Lung microvascular endothelial cell (primary cell): ENCODE measurements at places on chromosomes 5 and 9. TPM values are rescaled to one million over a fixed set of nuclear protein-coding genes. Genes with fewer than 3 reads are reported as not detected.

- DNase-seq = no peak
Observed at GRCh38 chr5:153991168-153991567, 47.5 kb downstream of the FAM114A2 start.

- no peak for DNase-seq
Observed at GRCh38 chr9:103872811-103873210, 221.3 kb upstream of the SMC2 start.

DNA sequence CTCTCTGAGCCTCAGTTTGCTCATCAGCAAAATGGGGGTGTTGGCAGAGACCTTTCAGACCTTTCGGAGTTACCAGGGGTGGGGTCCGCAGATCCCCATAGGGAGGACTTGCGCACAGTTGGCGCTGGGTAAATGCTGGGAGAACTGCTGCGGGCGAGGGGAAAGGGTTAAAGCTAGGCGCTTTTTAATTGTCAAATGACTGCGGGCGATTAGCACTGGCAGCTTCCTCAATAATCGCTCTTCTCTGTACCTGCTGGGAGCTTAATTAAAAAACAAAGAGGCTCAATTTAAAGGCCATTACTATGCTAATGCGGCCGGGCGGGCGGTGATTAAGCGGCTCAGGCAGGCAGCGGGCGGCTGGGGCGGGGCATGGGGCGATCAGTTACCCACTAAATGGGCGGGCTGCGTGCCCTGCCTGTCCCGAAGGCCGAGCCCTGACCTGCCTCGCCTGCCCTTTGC, 63.0 kb downstream of the LMX1B start:
- no peak for DNase-seq

DNA sequence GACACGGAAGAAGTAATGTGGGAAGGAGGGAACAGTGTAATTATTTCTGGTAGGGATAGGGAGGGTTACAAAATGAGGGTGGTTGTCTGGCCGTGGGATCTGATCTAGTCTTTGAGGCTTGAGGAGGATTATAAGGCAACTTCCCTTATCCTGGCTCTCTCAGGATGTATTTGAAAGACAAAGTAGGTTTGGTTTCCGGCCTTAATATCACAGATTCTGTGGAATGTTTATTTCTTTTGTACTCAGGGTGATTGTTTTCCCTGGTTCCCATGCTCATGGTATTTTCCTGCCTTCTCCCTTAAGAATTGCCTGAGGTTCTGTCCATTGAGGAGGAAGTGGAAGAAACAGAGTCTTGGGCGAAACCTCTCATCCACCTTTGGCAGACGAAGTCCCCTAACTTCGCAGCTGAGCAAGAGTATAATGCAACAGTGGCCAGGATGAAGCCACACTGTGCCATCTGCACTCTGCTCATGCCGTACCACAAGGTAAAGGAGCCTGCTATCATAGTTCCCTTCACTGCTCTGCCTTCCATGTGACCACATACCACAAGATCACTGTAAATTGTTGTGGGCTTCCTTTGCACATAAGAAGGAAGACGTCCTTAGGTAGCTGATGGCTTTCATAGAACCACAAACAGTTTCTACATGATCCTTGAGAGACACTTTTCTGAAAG, 253.8 kb downstream of the KDM4C start:
- no peak for DNase-seq

DNA sequence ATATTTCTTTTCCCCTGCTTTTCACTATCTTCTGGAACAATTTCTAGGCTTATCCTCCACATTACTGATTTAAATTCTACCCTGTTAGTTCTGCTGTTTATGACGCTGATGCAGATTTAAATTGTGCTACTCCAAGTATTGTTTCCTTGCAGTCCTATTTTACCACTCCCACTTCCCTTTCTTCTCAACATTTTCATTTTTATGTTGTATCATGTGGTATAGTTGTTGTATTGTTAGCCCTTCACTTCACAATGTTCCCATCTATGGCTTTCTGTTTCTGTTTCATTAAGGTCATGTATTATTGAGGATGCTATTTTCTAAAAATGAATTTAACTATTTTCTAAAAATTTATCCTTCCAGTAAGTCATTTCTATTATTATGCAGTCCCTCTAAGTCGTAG, 254.4 kb downstream of the NDUFS4 start:
- DNase-seq = no peak

DNA sequence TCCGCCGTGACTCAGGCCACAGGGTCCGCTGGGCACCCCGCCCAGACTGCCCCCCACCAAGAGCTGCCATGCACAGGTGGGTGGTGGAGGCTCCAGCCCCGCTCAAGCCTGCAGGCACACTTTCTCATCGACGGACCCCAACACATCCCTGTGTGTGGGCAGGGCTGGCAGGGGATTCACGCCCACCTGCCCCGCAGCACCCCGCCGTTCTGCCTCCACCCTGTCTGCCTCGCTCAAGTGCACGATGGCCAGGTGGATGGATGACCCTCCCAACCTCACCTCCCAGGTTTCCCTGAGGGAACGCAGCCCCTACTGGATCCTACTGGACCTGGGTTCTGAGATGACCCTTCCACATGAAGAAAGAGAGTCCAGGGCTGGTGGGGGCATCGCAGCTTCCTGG, 26.1 kb upstream of the FCN1 start:
- DNase-seq = no peak

The MRPL41 gene
- total RNA-seq = 48.4 and 72.4 TPM in 2 replicates

DNA sequence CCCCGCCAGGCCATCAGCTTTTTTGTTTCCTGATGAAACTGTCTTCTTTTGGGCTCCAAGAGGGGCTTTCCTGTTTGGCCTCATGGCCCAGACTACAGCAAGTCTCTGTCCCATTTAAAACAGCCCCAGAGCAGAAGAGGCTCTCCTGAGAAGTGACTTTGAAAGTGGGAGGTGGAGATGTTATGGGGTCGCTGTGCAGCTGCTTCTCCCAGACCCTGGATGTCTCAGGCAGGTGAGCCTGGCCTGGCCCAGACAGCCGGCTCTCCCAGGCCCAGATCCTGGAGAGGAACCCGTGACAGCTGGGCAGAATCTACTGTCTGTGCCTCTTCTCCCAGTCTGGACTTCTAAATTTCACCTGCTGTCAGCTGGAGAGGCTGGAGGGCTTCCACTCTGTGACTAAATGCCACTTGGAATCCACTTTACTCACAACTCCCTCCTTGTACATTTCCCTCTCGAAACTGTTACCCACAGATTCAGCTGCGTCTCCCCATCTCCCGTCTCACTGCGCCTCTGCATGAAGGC, 20.6 kb downstream of the FAM78A start:
- DNase-seq = no peak

GRCh38 chr5:88964831-88965230, 81.8 kb upstream of the MEF2C start:
- DNase-seq = no peak

DNA sequence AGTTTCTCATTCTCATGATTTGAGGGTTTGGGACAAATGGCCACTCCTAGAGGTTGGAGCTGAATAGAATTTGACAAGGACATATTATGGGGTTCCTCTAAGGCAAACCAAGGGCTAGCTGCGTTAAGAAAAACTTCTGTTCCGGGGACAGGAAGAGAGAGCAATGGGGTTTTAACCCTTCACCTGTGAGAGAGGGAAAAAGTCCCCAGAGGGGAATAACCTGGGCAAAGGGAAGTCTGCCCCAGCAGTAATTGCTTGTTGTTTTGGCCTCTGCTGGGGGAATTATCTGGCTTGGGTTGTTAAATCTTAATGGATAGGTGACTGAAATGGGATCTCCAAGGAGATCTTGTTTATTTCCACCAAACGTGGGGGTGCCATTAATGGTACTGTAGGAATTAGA, 110.1 kb upstream of the MOCS2 start:
- DNase-seq = no peak

GRCh38 chr5:14741801-14742440, 77.4 kb downstream of the OTULIN start:
- DNase-seq = no peak

The STXBP1 gene
- total RNA-seq = 8.5 and 10.3 TPM in 2 replicates

DNA sequence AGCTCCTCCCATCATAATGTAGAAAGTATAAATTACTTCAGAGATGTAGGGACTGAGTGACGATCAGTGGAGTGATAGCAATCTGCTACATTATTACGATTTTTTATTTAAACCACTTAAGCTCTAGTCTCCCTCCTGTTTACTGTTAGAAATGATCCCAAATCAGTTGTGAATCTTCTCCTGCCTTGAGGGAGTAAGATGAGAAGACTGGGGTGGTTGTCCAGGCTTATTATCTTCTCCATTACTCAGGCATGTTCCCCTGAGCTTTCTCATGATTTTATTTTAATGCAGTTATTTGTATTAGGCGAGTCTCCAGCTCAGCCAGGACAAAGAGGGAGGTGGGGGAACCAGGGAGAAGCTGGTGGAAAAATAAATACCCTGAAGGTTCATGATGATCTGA, 48.2 kb upstream of the CTNNA1 start:
- no peak for DNase-seq

DNA sequence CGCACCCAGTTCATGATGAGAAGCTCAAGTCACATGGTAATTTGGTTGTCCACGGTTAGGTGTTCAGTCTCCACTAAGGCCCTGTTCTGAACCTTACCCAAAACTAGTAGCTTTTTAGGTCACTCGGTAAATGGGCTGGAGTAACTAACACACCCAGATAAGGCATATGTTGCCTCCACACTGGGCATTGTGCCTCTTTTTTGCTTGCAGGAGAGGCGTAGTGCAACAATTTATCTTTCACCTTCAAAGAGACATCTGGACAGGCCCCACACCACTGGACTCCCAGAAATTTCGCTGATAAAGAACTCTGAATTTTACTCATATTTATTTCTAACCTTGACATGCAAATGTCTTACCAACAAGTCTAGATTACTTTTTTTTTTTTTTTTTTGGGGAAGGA, 16.8 kb upstream of the PTGES start:
- DNase-seq = no peak
